ENCODE measurements at places on chromosomes 11 and 22.

DNA sequence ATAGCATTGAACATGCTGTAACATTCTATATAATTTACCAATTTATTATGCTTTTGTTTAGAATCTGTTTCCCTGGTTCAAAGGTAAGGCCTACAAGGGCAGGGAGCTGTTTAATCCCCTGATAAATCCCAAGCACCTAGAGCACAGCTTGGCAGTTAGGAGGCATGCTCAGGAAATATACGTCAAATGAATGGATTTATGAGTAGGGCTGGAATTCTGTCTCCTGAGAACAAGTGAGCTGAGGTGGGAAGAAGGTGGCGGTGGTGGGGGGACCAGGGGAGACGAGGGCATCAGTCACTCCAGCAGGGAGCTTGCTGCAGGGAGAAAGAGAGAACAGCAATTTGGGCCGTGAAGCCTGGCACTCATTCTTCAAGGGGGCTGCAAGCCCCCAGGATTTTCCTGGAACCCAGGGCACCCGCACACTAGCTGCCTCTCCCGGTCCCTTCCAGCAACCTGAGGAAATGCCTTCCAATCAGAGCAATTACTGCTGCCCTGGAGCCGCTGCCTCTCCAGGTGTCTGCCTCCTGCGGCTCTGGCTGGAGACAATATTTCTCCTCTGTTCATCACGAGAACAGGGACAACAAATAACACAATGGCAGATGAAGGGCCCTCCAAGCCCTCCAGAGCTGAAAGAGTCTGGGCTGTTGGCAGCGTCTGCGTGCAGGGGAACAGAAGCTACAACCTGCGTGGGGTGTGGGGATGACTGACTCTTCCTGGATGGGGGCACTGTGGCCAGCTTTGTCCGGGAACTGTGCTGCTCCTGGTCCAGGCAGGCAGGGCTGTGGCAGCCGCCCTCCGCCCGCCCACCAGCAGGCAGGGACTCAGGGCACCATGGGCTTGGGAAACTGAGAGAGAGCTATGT is 233.4 kb downstream of the ST3GAL4 start:
- DNase-seq: no peak

DNA sequence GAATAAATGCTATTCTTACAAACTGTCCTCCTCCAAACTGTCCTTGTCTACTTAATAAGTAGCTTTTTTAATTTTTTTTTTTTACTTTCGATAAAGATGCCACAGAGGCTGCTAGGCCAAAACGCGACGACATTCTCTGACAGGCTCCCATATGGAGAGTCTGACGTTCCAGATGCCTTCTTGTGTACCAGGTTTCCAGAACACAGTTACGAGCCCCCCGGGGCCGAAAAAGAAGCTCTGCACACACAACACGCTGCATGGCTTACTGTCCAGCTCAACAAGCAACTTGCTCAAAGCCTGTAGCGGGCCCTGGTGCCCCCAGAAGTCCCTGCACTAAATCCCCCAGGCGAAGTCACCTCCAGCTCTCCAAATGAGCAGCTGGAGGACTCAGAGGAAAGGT is 39.3 kb downstream of the LARGE1 start:
- peak; percentile 64 for DNase-seq

- no peak for DNase-seq
Measured at GRCh38 chr22:26259510-26259909, 90.2 kb downstream of the SEZ6L start.

- DNase-seq: no peak
Measured at GRCh38 chr11:40094954-40095353, 1364.5 kb downstream of the LRRC4C start.
